ENCODE measurements at places on chromosomes 13 and 19.

GRCh38 chr13:21420706-21421105, 38.4 kb downstream of the ZDHHC20 start:
- no peak for DNase-seq

DNA sequence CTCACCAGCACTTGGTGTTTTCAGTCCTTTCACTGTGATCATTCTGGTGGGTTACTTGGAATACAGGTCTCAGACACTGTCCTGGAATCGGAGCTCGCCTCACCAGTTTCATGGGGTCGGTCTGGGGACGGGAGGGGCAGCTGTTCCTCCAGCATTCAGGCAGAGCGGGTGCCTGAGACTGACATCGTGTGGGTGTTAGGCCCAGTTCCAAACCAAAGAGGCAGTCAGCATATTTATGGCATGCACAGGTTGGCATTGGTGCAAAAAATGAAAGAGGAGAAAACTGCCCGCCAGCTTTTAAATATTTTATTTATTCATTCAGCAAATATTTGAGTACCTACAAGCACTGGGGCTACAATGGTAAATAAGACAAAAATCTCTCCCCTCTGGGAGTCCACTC, 20.1 kb downstream of the PLEKHF1 start:
- no peak for DNase-seq

- DNase-seq, result no peak
These were observed 6.2 kb downstream of the CAB39L start for GRCh38 chr13:49437705-49438104.

GRCh38 chr19:38596057-38596981, 21.4 kb downstream of the MAP4K1 start:
- DNase-seq, result no peak

GRCh38 chr19:40358773-40359172, 10.3 kb downstream of the PLD3 start:
- no peak for DNase-seq

DNA sequence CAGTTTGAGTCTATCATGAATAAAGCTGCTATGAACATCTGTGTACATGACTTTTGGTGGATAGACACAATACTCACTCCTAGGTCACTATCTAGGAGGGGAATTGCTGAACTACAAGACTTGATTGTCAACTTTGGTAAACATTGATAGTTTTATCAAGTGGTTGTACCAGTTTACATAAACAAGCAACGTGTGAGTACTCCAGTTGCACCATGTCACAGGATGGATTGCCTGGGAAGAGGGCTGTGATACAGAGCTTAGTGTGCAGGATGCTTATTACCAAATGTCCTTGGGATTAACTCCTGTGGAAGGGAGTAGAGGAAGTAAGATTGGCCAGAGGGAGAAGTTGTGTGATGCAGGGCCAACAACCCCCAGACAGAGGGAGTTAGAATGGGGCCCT, 37.7 kb downstream of the RAP2A start:
- no peak for DNase-seq

DNA sequence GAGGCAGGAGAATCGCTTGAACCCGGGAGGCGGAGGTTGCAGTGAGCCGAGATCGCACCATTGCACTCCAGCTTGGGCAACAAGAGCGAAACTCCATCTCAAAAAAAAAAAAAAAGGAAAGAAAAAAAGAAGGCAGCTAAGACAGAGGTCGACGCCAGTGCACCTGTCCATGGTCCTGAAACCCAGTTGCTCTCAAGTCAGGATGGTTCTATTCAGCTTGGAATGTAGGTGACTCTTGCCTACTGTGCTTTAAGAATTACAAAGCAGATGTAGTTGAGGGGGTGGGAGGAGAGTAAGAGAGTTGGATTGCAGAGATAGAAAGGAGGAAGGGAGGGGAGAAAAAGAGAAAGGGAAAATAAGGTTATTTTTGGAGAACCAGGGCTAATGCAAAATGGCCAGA, 18.7 kb downstream of the CACNG7 start:
- DNase-seq, result peak; percentile 28

DNA sequence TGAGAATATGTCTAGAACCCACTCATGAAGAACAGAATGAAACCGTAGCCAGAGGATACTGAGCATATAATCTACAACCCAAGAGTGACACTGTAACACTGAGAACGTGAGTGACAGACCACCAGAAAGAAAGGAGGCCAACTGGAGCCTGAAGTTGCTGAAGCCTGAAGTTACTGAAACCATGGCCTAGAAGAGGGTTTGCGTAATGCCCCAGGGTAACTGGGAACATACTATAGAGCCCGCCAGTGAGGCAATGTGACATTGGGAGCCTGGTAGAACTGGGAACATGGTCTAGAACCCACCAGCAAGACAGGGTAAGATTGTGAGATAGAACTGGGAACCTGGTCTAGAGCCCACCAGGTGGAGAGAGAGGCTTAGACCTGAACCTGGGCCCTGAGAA, 15.5 kb upstream of the TNFSF14 start:
- DNase-seq, result no peak

DNA sequence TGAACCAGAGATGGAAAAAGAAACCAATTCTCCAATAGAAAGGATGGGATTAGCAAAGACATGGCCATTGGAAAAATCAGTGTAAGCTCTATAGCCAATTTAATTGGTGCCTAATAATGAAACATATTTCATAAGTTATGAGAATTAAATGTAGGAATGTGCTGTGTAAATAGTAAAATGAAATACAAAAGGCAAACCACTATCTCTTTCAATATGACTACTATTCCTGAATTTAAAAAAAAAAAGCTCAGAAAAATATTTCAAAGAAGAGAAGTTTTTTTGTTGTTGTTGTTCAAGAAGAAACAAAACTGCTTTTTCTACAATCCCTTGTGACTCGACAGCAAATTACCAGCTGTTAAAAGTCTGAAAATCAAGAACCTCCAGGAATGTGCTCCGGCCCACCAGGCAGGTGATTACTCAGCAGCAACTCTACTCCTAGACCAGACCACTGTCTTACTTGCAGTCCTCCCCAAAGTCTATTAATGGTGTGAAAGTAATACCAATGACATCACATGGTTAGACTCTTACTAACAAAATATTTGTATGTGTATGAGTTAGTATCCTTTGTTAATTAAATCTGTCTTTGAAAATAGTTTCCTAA, 362.4 kb downstream of the KCTD12 start:
- no peak for DNase-seq

DNA sequence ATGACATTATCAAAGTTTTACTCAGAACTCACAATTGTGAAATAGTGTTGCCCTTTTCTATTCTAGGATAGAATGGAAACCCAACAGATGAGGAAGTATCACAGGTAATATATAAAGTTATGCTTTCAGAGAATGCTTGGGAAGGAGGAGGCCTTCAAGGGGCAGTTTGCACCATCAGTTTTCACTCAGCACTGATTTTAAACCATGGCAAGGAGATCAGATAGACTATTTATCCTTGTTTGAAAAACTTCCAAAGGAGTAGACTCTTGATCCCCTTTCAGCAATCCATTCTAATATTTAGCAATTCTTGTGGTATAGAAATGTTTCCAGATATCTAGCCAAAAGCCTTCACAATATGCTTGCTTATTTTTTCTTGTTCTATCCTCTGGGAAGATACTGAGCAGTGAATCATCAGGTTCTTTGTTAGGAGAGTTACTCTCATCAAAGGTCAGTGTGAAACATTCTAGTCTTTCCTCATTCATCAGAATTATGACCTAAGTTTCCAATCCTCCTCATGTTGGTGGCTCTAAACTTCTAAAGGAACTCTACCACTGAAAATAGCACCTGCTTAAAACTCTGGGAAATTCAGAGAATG, 3.8 kb downstream of the GPC6 start:
- DNase-seq, result peak; percentile 82

DNA sequence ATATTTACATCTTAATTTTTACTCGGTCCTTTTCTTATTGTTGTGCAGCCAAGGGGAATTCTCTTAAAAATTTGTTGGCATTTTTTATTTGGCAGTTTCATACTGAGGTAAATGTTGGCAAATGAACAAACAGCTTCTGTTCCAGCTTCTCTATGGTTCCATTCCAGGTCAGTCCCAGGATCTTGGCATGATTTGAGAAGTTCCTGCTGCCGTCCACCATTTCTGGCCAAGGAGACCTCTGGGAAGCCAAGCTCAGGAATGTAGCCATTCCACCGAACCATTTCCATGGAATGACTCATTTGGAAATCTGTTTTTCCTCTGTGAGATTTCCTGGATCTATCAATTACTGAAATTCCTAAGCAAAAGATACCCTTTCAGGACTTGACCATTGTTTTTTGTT, 43.9 kb downstream of the SLC10A2 start:
- no peak for DNase-seq

DNA sequence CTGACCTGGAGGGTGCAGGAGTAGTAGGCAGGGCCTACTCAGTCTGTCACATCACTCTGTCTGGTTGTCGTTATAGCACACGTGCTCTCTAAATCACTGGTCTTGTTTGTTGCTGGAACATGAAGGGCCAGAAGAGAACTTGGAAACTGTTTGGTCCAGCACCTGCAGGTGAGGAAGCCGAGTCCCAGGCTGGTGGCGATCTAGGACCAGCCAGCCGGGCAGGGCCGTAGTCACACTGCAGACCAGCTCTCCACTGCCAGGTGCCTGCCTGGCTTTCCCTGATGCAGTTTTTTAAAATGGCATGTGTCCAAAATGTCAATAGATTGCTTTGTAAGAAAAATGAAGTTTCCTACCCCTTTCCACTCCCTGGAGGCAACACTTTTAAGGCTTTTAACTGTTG, 53.7 kb downstream of the GGACT start:
- DNase-seq, result no peak

DNA sequence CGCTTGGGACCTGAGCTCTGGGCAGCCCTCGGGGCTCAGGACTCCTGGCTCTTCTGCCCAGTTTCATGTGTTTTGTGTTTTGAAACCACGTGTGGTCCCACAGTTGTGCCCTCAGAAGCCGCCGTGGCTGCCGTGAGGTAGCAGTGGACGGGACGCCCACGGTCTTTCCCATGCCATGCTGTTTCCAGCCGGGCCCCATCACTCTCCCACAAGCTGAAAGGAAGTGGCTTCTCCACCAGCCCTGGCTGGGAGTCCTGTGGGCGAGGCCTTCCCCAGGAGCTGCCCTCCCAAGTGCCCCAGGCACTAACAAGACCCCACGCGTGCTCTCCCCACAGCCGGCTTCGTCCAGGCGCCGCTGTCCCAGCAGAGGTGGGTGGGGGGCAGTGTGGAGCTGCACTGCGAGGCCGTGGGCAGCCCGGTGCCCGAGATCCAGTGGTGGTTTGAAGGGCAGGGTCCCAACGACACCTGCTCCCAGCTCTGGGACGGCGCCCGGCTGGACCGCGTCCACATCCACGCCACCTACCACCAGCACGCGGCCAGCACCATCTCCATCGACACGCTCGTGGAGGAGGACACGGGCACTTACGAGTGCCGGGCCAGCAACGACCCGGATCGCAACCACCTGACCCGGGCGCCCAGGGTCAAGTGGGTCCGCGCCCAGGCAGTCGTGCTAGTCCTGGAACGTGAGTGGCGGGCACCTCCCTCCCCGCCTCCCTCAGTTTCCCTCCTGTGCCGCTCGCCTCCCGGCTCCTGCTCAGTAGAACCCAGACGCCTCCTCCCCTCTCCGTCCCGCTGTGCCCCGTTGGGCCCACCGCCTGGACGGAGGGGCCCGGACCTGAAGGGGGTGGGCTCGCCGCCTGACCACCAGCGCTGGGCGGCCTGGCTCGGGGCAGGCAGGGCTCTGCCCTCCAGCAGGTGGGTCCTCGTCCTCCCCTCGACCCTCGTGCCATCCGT, 5.3 kb downstream of the BSG start:
- DNase-seq, result no peak
